ENCODE measurements at places on chromosomes 12 and 14. TPM values are rescaled to one million over a fixed set of nuclear protein-coding genes. Genes with fewer than 3 reads are reported as not detected.

MANSC4 gene
- total RNA-seq, result not detected

BHLHE41 gene
- 0.19 TPM for total RNA-seq

RPGRIP1 gene
- total RNA-seq, result not detected

BCL2L14 gene
- total RNA-seq, result not detected

CLEC2A gene
- not detected for total RNA-seq

TPH2 gene
- total RNA-seq, result not detected

KRT71 gene
- not detected for total RNA-seq

ZCRB1 gene
- 32.9 TPM for total RNA-seq

All from hair follicular keratinocyte (primary cell).